CD4-positive, alpha-beta memory T cell (primary cell): ENCODE measurements at places on chromosomes 1 and 21.

GRCh38 chr1:110258734-110259133 lies 48.6 kb downstream of the KCNC4 start:
- no peaks in the 10 kb centered on the region for H3K27me3 ChIP-seq
- H3K36me3 ChIP-seq, result no peaks in the 10 kb centered on the region
- no peak for DNase-seq
- no peaks in the 10 kb centered on the region for H3K4me1 ChIP-seq
- H3K27ac ChIP-seq, result no peak overlapping the region

DNA sequence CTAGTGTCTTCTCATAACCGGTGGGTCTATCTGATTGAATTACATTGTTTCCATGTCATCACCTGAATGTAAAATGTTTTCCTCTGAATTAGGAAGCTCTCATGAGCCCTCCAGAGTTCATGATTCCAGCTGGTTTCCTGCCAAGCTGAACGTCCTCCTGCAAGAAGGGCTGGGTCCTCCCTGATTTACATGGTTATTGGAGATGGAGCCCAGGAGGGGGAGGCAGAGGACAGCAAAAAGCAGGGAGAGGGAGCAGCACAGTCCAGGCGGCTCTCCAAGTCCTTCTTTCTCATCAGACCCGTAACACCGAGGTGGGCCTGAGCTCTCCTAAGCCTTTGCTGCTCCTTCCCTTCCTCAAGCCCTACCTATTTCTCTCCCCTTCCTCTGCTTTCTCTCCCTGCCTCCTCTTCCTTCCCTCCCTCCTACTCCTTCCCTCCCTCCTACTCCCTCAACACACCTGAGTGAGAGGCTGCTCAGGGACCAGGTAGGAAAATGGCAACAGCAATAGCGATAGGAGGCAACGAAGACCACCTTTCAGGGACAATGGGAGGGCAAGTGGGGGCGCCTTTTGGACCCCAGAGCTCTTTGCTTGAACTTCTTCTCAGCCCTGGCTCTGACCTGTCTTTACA lies 265.9 kb downstream of the PRDM2 start:
- H3K36me3 ChIP-seq, result no peaks in the 10 kb centered on the region
- H3K27me3 ChIP-seq, result no peaks in the 10 kb centered on the region
- H3K4me1 ChIP-seq, result no peaks in the 10 kb centered on the region
- H3K4me3 ChIP-seq, result no peak overlapping the region

DNA sequence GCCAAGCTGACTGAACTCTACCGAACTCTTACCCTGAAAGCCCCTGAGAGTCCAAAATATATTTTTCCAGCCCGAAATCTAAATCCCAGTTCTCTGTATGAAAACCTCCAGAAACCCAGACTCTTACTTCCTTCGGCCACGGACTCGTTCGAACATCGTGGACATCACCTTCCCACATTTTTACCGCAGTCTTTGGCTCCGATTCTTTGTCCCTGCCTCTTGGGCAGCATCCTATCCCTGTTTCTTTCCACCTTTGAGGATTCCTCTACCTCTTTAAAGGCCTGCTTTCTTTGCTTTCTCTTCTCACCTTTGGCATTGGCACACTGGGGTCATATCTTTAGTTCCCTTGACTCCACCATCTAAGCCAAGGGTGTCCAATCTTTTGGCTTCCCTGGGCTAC lies 932 bp upstream of the USP24 start:
- H3K36me3 ChIP-seq, result no peaks in the 10 kb centered on the region
- H3K4me1 ChIP-seq, result peaks cover 59% of the 10 kb centered on the region
- peak overlapping the region; percentile 87 for H3K27ac ChIP-seq
- no peaks in the 10 kb centered on the region for H3K27me3 ChIP-seq
- DNase-seq, result no peak
- peak overlapping the region; percentile 81 for H3K4me3 ChIP-seq

- H3K4me1 ChIP-seq, result peaks cover 18% of the 10 kb centered on the region
- H3K27ac ChIP-seq, result no peak overlapping the region
- H3K4me3 ChIP-seq, result no peak overlapping the region
- no peak for DNase-seq
- H3K27me3 ChIP-seq, result no peaks in the 10 kb centered on the region
- H3K36me3 ChIP-seq, result no peaks in the 10 kb centered on the region
Measured at GRCh38 chr1:87451229-87451920, 122.7 kb downstream of the LMO4 start.
